ENCODE measurements at places on chromosomes 5 and 9. TPM values are rescaled to one million over a fixed set of nuclear protein-coding genes. Genes with fewer than 3 reads are reported as not detected.

Gene BARHL1
- not detected for total RNA-seq

Gene CD14
- total RNA-seq = 1.4 TPM

Gene AMBP
- not detected for total RNA-seq

Gene TICAM2
- 1.4 TPM for total RNA-seq

DNA sequence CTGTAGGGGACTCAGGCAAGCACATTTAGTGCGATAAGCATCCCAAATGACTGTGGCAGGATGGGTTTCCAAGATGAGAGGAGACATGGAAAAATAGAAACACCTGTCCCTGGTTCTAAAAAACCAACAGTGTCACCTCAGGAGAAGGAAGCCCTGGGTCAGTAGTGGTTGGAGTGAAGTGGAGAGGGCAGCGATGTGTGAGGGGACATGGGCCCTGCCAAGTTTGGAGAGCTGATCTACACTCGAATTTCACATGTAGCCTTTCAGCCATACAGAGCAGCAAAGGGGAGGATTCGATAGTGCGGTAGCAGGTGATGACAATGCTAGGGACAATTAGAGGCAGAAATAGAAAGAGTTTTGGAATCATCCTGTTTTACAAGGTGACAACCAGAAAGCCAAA lies 32.6 kb upstream of the LHX2 start:
- no peak for DNase-seq
- no peaks in the 10 kb centered on the region for H3K36me3 ChIP-seq
- H3K27ac ChIP-seq = no peak overlapping the region
- H3K4me1 ChIP-seq = no peaks in the 10 kb centered on the region
- no peaks in the 10 kb centered on the region for H3K27me3 ChIP-seq

GRCh38 chr5:157611571-157612476 lies 36.2 kb upstream of the ADAM19 start:
- no peaks in the 10 kb centered on the region for H3K36me3 ChIP-seq
- H3K27ac ChIP-seq = no peak overlapping the region
- H3K4me3 ChIP-seq = no peak overlapping the region
- DNase-seq = no peak

GRCh38 chr9:106526716-106527204 lies 336.2 kb upstream of the ZNF462 start:
- no peak for DNase-seq
- no peaks in the 10 kb centered on the region for H3K36me3 ChIP-seq
- no peak overlapping the region for H3K27ac ChIP-seq
- no peaks in the 10 kb centered on the region for H3K4me1 ChIP-seq
- H3K27me3 ChIP-seq = no peaks in the 10 kb centered on the region
- no peak overlapping the region for H3K4me3 ChIP-seq

DNA sequence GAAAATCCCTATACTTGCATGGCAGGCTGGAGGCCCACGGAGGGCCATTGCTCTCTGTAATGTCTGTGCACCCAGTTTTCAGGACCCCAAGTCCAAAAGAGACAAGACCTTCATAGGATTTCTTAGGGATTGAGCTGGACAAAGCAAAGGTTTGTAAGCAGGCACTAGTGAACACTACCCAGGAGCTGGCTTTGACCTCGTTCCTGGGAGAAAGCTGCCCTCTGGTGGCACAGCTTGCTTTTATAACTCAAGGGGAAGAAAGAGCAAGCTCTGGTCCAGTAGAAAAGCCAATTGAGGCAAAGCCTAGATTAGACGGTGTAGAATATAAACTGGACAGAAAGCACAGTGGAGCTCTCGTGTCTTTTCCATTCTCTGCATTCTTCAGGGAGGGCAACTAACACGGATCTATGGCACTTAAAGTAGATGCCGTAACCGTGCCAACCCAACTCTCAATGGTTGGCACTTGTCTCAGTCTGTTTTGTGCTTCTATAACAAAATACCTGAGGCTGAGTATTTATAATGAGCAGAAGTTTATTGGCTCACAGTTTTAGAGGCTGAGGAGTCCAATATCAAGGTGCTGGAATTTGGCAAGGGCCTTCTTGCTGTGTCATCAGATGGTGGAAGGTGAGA lies 7.9 kb downstream of the GABRP start:
- peak; percentile 7 for DNase-seq
- no peak overlapping the region for H3K4me3 ChIP-seq
- H3K27ac ChIP-seq = no peak overlapping the region
- no peaks in the 10 kb centered on the region for H3K36me3 ChIP-seq

- no peaks in the 10 kb centered on the region for H3K27me3 ChIP-seq
- H3K27ac ChIP-seq = no peak overlapping the region
- H3K4me3 ChIP-seq = no peak overlapping the region
- peak; percentile 19 for DNase-seq
- H3K36me3 ChIP-seq = no peaks in the 10 kb centered on the region
- no peaks in the 10 kb centered on the region for H3K4me1 ChIP-seq
These were observed 43.5 kb upstream of the DNAH5 start for GRCh38 chr5:13987843-13988464.

- no peak for DNase-seq
- H3K27me3 ChIP-seq = no peaks in the 10 kb centered on the region
- H3K4me3 ChIP-seq = no peak overlapping the region
- H3K27ac ChIP-seq = no peak overlapping the region
- no peaks in the 10 kb centered on the region for H3K36me3 ChIP-seq
These were observed 85.0 kb downstream of the LURAP1L start for GRCh38 chr9:12859704-12860251.

GRCh38 chr5:99995407-99995806 lies 539.8 kb upstream of the FAM174A start:
- no peaks in the 10 kb centered on the region for H3K36me3 ChIP-seq
- no peaks in the 10 kb centered on the region for H3K4me1 ChIP-seq
- no peaks in the 10 kb centered on the region for H3K27me3 ChIP-seq

DNA sequence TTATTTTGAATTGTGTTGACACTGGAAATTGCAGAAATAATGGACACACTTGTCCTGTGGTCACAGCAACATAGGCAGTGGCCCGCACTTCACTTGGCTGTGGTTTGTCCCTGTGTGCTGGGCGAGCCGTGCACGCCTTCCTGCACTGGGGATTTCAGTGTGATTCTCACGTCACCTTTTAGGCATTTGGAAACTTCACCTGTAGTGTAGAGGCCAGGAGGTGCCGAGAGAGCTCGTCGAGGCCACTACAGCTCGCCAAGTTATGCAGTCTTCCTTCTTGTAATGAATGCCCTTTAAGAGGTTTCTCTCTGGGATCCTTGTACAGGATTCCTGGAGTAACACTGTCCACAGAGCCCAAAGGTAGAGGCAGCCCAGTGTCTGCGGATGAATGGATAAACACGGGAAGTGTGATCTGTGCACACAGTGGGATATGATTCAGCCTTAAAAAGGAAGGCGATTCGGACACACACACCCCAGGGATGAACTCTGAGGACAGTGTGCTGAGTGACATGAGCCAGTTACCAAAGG lies 14.7 kb downstream of the TRAF2 start:
- H3K4me1 ChIP-seq = peaks cover 29% of the 10 kb centered on the region
- H3K4me3 ChIP-seq = no peak overlapping the region
- H3K36me3 ChIP-seq = peaks cover 23% of the 10 kb centered on the region
- no peak for DNase-seq

DNA sequence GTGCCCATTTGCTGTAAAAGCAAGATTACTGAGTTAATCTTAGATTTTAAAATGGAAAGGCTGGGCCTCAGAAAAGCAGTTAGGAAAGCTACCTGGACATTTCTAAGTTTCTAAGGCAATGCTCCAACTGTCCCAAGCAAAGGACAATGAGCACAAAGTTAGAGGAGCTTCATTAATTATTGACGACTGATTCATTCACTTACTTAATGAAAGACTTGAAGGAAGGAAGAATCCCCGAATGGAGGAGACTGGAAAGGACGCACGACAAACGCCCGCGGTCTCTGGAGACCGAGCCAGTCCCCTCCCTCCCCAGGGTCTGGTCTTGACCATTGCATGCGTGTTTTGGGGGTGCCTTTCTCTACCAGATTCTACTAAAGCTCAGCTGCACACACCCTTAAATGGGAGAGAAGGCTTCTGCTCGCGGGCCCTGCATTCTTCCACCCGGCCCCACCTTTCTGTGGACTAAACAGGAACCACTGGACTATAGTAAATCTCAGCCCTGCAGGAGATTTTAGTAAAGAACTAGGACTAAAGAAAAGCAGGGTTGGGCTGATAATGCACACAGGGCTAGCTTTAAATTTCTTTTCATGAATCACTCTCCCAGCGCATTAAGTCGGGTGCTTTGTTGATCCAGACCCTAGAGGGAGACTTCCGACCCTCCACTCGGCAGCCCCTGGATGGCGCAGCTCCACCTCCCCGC lies 44.8 kb downstream of the CTSL start:
- no peaks in the 10 kb centered on the region for H3K27me3 ChIP-seq
- H3K27ac ChIP-seq = no peak overlapping the region
- H3K4me1 ChIP-seq = no peaks in the 10 kb centered on the region
- H3K36me3 ChIP-seq = no peaks in the 10 kb centered on the region

GRCh38 chr5:178142642-178143041 lies 11.0 kb downstream of the NHP2 start:
- H3K4me1 ChIP-seq = no peaks in the 10 kb centered on the region
- DNase-seq = no peak
- H3K4me3 ChIP-seq = no peak overlapping the region
- no peaks in the 10 kb centered on the region for H3K27me3 ChIP-seq
- no peak overlapping the region for H3K27ac ChIP-seq

DNA sequence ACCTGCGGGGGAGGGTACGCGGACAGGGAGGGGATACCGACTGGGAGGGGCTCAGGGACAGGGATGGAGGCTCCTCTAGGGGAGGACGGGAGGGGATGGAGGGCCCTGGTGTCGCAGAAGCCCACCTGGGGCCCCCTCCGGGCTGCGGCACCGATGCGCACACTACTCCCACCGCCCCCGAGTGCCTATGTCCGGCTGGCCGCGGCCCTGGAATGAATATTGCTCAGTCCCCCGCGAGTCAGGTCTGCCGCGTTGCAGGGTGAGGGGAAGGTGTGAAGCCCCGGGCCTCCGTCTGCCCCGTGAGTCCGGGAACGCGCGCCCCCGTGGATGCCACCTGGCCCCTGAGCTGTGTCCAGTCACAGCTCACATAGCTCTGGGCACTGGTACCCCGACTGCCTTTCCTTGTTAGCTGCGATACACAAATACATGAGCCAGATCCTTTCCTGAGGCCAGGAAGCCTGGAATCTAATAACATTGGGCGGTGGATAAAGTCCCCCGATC lies 44.5 kb upstream of the PRSS3 start:
- peaks cover 31% of the 10 kb centered on the region for H3K27me3 ChIP-seq
- no peak overlapping the region for H3K27ac ChIP-seq
- no peak overlapping the region for H3K4me3 ChIP-seq
- DNase-seq = no peak
- peaks cover 42% of the 10 kb centered on the region for H3K4me1 ChIP-seq

DNA sequence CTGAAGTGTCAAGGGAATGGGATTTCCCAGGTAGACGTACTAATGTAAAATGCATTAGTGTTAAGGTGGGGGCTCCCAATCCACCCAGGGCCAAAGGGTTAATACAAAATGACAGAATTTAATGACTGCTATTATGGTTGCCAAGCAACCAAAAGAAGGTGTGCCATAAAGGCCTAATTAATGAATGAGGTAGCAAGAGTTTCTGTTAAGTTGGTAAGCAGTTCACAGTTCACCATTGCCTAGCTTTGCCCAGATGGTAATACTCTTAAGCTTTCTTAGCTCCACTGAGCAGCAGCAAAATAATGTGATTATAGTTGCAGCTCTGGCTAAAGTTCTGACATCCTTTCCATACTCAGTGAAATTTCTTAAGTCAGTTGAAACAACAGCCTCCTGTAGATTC lies 211.7 kb downstream of the DENND1A start:
- no peaks in the 10 kb centered on the region for H3K36me3 ChIP-seq
- H3K4me1 ChIP-seq = no peaks in the 10 kb centered on the region
- H3K27me3 ChIP-seq = no peaks in the 10 kb centered on the region
- no peak for DNase-seq
- H3K4me3 ChIP-seq = no peak overlapping the region

GRCh38 chr5:10527281-10527950 lies 36.5 kb upstream of the ANKRD33B start:
- H3K4me3 ChIP-seq = no peak overlapping the region
- no peak overlapping the region for H3K27ac ChIP-seq
- no peaks in the 10 kb centered on the region for H3K4me1 ChIP-seq
- no peaks in the 10 kb centered on the region for H3K27me3 ChIP-seq
- DNase-seq = no peak

Measured in natural killer cell (primary cell).